ENCODE measurements at places on chromosomes 3 and 15. TPM values are rescaled to one million over a fixed set of nuclear protein-coding genes. Genes with fewer than 3 reads are reported as not detected.

Gene NIPA2
- total RNA-seq = 39.5 TPM

Gene MITF
- total RNA-seq = 1.5 TPM

Gene OR4M2
- not detected for total RNA-seq

Gene HTR3E
- total RNA-seq = not detected

Gene KLHL18
- total RNA-seq = 26.7 TPM

Gene RBP2
- not detected for total RNA-seq

Gene NEK10
- 2.7 TPM for total RNA-seq

Gene ARPC4
- total RNA-seq = 168 TPM

Gene GOLGA8T
- total RNA-seq = 0.72 TPM
